ENCODE measurements at places on chromosomes 5 and 9.

GRCh38 chr5:179227580-179228311, 117.5 kb downstream of the ADAMTS2 start:
- no peak for DNase-seq

DNA sequence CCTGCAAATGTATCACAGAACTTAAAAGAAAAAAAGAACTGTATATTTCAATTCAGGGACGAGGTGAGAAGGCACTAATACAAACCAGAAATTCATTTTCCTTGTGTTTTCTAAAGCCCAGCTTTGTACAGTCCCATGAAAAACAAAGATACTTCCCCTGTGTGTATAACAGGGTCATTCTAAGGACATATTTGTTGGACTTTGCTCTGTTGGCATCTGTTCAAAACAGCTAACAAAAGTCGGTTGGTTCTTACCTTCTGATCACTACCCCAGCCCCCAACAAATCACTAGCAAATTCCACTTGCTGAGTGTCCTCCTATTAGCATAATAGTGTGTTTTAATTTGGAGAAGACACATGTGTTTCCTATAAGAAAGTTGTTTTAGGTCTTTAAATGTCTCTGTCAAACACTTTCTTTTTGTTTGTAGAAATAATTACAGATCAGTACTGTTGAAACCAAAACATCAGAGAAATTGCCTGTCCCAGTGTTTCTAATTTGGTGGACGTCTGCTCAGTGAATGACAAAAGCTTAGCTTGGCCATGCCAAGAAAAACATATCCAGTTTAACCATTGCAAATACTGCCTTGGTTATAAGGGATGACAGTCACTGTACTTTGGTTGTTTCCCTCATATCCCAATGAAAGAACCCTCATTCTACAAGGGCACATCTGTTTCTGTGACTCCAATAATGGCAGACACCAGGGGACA, 480.5 kb downstream of the EBF1 start:
- DNase-seq: no peak

- no peak for DNase-seq
These were observed 156.0 kb downstream of the SEC61B start for GRCh38 chr9:99377790-99378775.

GRCh38 chr5:159218595-159219023, 9.3 kb upstream of the RNF145 start:
- DNase-seq: no peak

DNA sequence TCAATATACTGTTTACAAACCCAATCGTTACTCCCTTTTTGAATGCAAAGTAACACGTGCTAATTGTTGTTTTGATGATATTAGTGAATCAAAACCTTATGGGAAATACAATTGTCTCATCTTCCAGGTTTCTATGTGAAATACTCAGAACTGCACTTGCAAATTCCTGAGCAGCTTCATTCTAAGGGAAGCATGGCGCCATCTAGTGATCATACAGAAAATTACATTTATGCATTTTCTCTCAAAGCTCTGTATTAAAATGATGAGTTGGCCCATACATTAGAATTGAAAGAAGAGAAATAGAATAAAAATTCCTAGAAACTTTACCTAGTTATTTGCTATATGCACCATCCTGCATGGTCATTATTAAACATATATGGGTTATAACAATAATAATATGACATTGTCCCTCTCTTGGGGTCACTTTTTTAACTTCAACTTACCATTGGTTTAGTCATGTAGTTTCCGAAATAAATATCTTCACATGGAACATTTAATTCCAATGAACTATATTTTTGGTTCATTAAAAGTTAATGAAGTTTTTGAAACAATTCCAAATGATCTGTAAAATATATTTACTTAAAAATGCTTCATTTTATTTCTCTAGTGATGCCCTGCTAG, 220.0 kb downstream of the PDE4D start:
- no peak for DNase-seq

GRCh38 chr9:136346927-136347465, 16.5 kb downstream of the DNLZ start:
- DNase-seq: no peak

GRCh38 chr9:111362526-111362925, 32.5 kb upstream of the OR2K2 start:
- no peak for DNase-seq

DNA sequence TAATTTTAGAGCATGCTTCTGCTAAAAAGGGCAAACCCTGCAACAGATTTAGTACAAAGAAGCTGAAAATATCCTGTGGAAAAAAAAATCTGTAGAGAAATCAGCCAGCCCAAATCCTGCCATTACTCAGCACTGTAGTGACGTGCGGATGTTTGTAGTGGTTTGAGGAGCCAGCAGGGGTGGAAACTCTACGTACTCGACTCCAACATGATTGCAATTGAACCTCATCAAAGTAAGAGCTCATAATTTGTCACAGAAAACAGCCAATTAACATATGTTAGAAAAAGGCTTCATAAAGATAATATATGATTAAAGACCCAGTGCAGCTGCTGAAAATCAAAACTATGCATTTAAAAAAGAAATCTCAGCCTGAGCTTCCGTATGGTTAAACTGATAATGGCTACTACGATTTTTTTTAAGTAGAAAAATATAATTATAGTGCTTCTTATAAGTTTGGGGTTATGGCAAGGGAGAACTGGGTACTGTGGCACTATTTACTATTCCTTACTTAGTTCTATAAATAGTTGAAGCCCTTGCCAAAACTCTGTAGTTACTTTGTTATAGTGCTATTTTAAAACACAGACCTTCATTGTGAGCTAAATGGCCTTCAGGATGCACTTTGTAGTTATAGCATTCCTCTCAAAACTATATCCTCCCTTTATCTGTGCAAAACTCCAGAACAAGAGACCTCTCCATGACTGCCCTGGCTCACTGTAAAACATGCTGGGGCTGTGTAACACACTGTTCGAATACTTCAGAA, 49.4 kb downstream of the MEF2C start:
- DNase-seq: peak; percentile 10

- DNase-seq: no peak
These were observed 136.4 kb upstream of the TAS2R1 start for GRCh38 chr5:9766581-9766980.

GRCh38 chr5:127370631-127371030, 80.0 kb downstream of the MEGF10 start:
- DNase-seq: no peak

DNA sequence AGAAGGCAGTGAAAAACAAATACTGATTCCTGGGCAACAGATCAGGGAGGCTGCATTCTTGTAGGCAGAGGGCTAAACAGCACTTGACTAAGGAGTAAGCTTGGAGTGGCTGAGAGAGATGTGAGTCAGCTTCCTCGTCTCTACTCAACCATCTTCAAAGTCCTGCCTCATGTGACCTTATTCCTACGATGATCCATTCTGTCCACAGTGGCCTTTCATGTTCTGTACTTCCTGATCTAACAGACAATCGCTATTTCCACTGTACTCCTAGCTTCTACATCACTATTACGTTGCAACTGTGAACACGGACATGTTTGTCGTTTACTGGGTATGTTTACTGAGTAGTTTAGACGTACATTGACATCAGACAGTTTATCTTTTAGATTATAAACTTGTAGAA, 365.4 kb downstream of the ARL15 start:
- no peak for DNase-seq

DNA sequence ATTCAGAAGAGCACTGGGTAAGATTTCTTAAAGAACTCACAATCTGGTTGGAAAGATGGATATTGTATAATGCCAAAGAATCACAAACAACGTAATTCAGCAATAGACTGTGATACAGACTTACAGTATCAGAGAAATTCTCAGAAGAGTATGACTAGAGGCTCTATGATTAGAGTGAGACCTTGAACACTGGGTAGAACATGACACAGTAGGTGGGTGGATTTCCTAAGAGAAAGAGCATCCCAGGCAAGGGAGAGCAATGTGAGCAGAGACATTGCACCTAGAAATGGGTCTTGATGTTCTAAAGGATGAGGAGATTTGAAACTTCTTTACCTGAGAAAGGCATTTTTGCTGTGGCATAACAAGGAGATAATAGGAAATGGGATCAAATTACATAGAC, 27.3 kb upstream of the CAST start:
- no peak for DNase-seq

GRCh38 chr5:90933298-90933697, 374.7 kb downstream of the ADGRV1 start:
- DNase-seq: no peak

GRCh38 chr5:172479034-172479783, 24.9 kb upstream of the SH3PXD2B start:
- DNase-seq: peak; percentile 64

- DNase-seq: no peak
These were observed 54.0 kb upstream of the HSPB3 start for GRCh38 chr5:54401515-54401914.

DNA sequence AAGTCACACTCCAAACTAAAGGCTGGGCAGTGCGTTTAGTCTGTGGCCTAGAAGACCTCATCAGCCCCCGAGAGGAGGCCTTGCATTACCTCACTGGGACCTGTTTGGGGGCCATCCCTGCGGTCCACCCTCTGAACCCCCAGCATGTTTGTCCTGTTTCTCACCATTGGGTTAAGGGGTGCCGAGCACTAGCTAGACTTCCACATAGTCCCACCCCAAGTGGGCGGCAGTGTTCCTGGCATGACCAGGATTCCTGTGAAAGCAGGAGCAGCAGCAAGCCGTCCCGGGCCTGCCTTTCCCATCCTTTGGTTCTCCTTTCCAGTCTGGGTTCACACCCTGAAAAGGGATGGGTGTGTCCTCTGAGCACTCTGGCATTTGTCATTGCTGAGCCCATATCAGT, 26.6 kb upstream of the SAP30L start:
- no peak for DNase-seq

- no peak for DNase-seq
These were observed 19.4 kb downstream of the ENHO start for GRCh38 chr9:34503406-34503805.

DNA sequence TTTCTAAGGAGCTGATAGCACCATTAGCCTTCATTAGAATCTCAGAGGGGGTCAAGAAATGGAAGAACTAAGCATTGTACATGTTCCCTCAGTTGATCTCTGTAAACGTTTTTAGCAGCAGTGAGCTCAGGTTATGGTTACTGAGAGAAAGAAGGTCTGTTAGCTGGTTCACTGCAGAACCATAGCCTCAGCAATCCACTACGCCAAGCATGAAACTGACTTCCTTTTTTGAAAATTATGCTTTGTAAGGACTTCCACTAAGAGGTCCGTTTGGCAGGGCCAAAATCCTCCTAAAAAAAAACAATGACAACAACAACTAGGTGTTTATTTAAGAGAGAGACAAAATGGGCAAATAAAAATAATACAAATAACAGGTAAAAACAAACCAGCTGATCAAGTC, 273.3 kb downstream of the AOPEP start:
- no peak for DNase-seq

DNA sequence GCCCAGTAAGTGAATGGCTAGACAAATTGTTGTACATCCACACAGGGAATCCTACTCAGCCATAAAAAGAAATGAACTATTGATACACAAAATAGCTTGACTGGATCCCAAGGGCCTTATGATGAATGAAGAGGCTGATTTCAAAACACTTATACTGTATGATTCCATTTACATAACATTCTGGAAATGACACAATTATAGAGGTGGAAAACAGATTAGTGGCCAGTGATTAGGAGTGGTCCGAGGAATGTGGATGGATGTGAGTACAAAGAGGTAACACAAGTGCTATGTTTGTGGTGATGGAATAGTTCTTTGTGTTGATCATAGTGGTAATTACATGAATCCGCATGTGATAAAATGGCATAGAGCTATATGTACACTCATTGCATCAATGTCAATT, 4.7 kb upstream of the UBLCP1 start:
- no peak for DNase-seq

DNA sequence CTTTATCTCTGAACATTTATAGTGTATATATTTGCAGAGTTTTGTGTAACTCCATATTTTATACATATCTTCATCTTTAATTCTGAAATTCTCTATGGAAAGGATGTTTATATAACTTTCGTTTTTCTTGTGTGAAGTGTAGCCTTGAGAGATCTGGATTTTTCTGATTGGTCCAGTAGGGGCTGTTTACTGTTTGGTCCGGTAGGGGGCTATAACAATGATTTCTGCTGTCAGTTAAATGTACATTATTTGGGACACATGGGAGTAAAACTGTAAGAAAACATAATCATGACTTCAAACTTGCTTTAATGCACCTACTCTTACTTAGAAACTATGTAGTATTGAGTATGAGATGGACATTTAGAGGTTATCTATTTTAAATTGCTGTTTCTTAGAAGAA, 527.1 kb upstream of the ARRDC3 start:
- no peak for DNase-seq

- DNase-seq: no peak
These were observed 7.2 kb upstream of the SMIM32 start for GRCh38 chr5:136200130-136200529.

DNA sequence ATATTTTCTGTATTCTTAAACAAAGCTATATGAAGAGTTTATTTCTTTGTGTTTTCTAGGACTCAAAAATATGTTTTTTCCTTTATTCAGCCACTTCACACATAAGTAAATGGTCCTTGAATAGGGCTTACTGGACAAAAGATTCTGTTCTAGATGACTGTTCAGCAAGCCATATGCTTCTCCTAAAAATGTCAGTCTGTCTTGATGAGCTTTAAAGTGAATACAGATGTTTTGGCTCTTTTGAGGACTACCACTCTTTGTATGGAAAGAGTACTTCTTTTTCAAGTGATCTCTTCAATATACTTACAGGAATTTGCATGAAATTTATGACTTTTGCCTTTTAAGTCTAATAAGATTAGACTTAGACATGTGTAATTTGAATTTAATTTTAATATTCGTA, 8.4 kb downstream of the NDUFS4 start:
- no peak for DNase-seq

DNA sequence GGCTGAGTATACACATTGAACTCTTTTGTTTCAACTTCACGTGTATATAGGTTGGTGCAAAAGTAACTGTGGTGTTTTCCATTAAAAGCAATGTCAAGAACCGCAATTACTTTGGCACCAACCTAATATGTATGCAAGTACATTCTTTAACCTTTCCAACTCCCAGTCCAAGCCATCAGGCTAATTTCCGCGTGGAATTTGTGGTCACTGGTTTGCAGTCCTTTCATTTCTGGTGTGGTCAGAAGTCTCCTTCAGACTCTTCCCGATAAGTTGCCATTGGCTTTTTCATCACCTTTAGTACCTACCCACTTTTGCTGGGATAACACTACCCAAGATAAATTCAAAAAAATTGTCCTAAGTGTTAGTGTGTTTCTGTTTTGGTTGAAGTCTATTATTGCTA, 84.0 kb downstream of the RGS3 start:
- DNase-seq: no peak

DNA sequence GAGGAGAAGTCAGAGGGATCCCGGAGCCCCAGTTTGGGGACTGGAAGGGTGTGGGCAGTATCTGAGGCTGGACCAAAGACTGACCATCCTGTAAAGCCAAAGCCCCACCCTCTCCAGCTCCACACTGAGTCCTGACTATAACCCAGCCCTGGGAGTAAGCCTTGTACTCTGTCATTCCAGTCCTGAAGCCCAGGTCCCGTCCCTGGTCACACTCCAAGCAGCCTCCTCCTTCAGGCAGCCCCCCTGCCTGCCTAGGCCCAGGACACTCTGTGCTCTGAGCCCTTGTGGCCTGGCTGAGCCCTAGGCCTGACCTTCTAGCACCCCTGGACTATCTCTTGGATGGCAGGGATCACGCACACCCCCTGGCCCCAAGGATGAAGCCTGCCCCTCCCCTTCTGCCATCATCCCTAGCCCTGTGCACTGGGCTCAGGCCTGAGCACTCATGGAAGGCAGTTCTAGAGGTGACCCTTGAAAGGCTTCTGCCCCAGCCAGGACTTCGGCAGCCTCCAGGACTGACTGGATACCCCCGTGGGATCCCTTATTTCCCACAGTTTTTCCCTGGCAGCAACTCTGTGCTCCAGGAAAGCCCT, 28.0 kb upstream of the ENHO start:
- no peak for DNase-seq
